ENCODE measurements at places on chromosomes 6 and 20. TPM values are rescaled to one million over a fixed set of nuclear protein-coding genes. Genes with fewer than 3 reads are reported as not detected.

DNA sequence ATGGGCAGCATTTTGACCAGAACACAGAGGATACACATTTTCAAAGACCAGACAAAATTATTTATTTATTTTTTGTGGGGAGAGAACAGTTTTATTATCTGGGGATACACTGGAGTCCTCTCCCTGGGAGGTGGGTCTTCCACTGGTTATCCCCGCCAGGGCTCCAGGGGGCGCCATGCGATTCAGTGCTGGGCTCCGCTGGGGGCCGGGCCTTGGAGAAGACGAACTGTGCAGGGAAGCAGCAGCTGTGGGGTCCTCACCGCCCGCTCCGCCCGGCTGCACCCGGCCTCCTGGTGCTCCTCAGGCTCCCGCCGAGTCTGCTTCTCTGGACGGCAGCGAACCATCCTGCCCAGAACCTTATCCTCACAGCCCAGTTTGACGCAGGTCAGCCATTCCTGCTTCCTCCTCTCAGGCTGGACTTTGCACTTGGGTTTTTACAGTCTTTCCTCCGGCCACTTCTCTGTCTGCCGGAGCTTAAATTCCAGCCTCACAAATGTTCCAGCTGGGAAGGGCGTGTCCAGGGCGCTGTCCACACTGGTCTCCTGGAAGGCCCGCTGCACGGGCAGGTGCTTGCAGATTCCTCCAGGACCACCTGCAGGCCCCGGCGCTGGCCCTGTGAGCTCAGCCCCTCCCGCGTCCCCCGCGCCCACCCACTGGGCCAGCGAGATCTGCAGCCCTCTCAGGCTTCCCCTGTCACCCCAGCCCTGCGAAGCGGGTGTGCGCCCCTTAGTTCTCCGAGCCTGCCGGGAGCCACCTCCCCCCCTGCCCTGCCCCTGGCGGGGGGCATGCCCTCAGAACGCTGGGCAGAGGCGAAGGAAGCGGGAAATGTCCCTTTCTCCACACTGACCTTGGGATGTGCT, 1830.0 kb upstream of the DEFB115 start:
- no peak overlapping the region for H3K27ac ChIP-seq
- no peak overlapping the region for H3K4me3 ChIP-seq
- no peak for DNase-seq
- H3K36me3 ChIP-seq = no peaks in the 10 kb centered on the region
- H3K27me3 ChIP-seq = no peaks in the 10 kb centered on the region
- H3K4me1 ChIP-seq = no peaks in the 10 kb centered on the region

- no peaks in the 10 kb centered on the region for H3K36me3 ChIP-seq
- no peak for DNase-seq
- H3K4me1 ChIP-seq = no peaks in the 10 kb centered on the region
- H3K4me3 ChIP-seq = no peak overlapping the region
- H3K27me3 ChIP-seq = no peaks in the 10 kb centered on the region
Observed at GRCh38 chr6:34521463-34522285, 34.5 kb downstream of the SPDEF start.

The DZANK1 gene
- total RNA-seq = 2.6 TPM

DNA sequence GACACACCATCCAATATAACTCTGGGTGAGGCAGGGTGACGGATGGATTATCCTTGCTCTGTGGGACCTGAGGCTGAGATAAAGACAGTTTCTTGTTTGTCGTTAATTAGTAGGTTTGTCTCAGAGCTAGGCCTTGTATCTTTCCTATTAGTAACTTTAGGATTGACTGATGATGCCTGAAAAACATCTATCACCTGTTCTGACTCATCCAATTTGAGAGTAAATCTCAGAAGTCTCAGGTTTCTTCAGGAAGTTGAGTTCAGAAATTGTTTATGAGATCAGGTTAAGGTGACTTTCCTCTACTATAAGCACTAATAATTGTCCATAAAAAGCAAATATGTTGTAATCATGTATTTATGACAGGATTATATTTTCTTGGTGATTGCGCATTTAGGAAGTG, 129.5 kb upstream of the SUPT3H start:
- peak overlapping the region; percentile 94 for H3K27ac ChIP-seq
- DNase-seq = peak; percentile 74
- peaks cover 14% of the 10 kb centered on the region for H3K36me3 ChIP-seq
- no peaks in the 10 kb centered on the region for H3K27me3 ChIP-seq

GRCh38 chr20:34022151-34022838, 28.6 kb downstream of the RALY start:
- H3K4me1 ChIP-seq = 0 out of 2 replicates have a peak, but pooled peaks cover 8% of the 10 kb centered on the region
- DNase-seq = peak; percentile 57
- no peak overlapping the region for H3K27ac ChIP-seq
- peaks cover 4% of the 10 kb centered on the region for H3K36me3 ChIP-seq

DNA sequence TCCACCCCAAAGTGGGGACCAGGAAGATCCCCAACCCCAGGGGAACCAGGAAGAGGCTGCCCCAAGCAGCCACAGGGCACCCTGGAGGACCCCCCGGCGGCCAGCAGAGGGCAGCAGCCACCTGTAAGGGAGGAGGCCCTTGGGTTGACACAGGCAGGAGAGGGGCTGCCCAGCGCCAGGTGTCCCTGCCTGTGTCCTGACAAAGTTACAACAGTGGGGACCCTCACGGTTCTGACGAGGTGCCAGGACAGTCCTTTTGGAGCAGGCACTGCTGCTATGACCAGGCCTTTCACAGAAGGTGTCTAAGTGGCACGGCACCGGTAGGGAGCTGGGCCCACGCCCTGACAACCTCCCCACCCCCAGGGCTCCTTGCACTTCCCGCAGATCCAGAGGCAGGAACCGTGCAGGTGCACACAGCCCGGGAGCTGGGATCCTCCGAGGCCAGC, 176.7 kb downstream of the BMP7 start:
- no peak overlapping the region for H3K27ac ChIP-seq
- no peaks in the 10 kb centered on the region for H3K4me1 ChIP-seq
- peaks cover 17% of the 10 kb centered on the region for H3K27me3 ChIP-seq
- no peaks in the 10 kb centered on the region for H3K36me3 ChIP-seq
- peak; percentile 83 for DNase-seq

DNA sequence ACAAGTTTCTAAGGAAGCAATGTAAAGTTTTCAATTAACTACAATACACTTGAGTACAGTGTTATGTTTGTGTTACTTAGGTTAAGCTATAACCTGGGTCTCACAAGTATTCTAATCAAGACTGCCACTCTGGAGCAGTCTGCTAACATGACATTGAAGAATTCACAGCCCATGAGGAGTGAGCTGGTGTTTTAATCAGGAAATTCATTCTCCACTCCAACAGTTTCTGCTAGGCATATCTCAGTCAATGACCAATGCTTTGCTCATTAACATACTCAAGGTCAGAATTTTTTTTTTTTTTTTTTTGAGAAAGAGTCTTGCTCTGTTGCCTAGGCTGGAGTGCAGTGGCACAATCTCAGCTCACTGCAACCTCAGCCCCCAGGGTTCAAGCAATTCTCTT, 59.6 kb upstream of the SAMHD1 start:
- H3K4me1 ChIP-seq = no peaks in the 10 kb centered on the region
- no peak overlapping the region for H3K27ac ChIP-seq
- no peak for DNase-seq
- no peaks in the 10 kb centered on the region for H3K27me3 ChIP-seq
- no peak overlapping the region for H3K4me3 ChIP-seq

DNA sequence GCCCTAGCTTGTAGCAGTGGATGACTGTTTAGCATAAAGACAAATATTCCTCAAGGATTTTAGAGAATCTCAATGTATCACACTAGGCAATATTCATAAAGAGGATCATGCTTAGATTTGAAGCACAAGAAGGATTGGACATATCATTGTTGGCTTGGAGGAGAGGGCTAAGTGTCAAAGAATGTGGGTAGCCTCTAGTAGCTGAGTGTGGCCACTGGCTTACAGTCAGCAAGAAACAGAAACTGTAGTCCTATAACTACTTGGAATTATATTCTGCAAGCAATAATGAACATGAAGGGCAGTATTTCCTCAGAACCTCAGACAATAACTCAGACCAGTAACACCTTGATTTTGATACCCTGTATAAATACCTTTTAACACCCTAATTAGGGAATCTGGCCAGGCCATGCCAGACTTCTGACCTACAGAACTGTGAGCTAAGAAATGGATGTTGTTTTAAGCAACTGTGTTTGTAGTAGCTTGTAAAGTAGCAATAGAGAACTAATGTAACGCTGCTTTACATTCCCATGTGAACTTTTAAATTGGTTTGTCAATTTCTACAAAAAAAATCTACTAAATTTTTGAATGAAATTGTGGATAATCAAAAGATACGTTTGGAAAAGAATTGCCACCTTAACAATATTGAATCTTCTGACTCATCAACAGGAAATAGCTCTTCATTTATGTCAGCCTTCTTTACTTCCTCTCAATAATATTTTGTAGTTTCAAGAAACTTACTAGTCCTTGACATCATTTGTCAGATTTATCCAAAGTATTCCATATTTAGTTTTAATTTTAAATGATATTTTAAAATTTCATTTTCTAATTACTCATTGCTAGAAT, 65.2 kb upstream of the RSPO3 start:
- no peaks in the 10 kb centered on the region for H3K4me1 ChIP-seq
- no peak overlapping the region for H3K27ac ChIP-seq
- H3K4me3 ChIP-seq = no peak overlapping the region
- no peaks in the 10 kb centered on the region for H3K36me3 ChIP-seq
- no peak for DNase-seq

The MCCD1 gene
- not detected for total RNA-seq

DNA sequence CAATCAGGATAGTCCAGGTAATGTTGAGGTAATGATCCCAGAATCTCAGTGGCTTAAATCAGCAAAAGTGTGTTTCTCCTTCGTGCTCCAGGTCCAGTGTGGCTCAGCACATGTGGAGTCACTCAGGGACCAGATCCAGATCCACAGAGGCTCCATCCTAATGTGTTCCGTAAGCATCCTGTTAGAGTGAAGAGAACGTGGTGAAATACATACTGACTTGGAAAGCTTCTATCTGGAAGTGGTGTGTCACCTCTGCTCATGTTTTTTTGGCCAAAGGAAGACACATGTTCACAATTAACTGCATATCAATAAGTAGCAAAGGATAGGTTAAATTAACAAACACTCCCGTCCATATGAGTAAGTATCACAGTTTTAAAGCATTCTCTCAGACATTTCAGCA, 26.8 kb upstream of the PREP start:
- DNase-seq = no peak
- H3K36me3 ChIP-seq = no peaks in the 10 kb centered on the region
- H3K27ac ChIP-seq = no peak overlapping the region
- no peak overlapping the region for H3K4me3 ChIP-seq

DNA sequence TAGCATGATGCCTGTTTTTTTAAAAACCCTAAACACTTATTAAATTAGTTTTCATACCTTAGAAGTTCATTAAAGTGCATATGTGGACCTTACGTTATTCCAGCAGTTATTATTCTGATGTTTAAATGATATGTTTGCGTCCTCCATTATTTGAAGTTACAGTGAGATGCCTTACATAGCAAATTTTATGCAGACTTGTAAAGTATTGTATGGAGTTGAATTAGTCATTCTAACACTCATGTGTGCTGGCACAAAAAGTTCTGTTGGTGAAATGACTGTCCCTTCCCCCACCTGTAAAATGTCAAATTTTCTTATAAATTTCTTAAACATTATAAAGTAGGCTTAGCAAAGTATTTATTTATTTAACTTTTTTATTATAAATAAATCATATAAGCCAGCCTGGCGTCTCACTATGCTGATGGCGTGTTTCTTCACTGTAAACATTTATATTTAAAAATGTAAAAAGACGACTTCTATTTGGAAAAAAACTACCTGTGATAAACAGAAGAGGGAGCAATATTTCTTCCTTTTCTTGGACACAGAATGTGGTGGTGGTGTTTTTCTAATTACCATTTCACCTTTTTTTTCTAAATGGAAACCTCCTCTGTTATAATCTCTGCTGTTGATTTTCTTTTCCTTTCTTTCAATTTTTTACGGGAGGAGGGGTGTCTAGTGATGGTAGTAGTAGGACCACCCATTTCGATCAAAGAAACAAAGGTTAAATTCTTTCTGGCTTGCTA, 155.4 kb downstream of the RFPL4B start:
- H3K4me1 ChIP-seq = no peaks in the 10 kb centered on the region
- H3K36me3 ChIP-seq = no peaks in the 10 kb centered on the region

The OXT gene
- not detected for total RNA-seq

DNA sequence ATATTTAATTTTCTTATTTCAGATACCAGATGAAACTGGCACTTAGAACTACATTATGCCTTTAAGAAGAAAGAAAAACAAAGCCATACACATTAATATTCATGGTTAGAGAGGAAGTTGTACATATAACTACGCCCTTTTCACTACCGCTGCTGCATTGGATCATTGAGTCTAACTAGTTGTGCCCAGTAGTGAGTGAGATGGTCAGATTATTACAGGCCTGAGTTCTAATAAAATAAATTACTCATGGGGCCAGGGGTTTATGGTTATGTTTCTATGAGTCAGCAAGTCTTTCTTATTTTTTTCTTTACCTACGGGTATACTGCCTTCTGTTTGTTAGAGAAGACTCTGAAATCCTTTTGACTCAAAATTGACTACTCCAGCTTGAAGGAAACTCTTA, 11.5 kb downstream of the RIOK1 start:
- no peak overlapping the region for H3K4me3 ChIP-seq
- H3K27me3 ChIP-seq = no peaks in the 10 kb centered on the region
- peak; percentile 86 for DNase-seq
- H3K4me1 ChIP-seq = peaks cover 16% of the 10 kb centered on the region

The OLIG3 gene
- total RNA-seq = not detected

The TSBP1 gene
- not detected for total RNA-seq

DNA sequence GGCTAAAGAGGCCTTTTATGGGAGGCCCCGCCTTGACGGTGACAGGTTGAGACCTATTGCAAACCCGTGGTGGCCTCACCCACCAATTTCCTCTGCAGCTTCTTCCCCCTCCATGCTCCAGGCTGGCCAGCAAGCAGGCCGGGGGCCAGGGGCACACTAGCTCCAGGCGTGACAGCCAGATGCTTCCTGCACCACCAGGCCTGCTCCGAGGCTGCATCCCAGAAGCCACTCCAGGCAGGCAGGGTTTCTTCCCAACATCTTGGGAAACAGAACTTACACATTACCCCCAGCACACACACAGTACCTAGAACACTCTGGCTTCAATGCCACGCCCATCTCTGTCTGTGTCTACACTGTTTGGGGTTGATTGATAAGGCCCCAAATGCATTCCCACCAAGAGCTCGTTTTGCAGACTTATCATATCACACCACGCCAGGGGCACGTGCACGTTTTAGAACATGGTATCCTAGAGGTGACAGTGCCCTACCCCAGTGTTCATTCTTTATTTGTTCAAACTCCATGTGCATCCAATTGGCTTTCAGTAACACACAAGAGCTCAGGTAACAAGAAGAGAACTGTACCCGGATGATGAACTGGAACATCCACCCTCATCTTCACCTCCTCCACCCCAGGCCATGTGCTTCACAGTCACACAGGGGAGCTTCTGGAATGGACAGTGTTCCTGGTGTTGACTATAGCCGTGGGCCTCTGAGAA, 221.4 kb upstream of the RREB1 start:
- H3K36me3 ChIP-seq = no peaks in the 10 kb centered on the region
- DNase-seq = no peak
- no peak overlapping the region for H3K27ac ChIP-seq
- H3K4me3 ChIP-seq = no peak overlapping the region

The KCNK5 gene
- total RNA-seq = 3.5 TPM

DNA sequence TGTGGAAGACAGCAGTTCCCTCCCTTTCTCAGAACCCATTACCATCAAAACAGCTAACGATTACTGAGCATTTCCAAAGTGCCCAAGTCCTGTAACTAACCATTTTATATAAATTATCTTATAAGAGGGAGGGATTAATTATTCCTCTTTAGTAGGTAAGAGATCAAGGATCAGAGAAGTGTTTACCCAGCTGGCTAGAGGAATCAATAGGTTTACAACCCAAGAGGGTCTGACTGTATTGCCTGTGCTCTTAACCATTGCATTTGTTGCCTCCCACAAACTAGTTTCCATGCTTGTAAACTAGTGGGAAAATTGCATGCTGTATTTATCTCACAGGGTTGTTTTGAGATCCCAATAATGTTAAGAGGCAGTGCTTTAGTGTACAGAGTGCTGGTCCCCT, 3.7 kb upstream of the DBNDD2 start:
- peaks cover 8% of the 10 kb centered on the region for H3K4me1 ChIP-seq
- no peaks in the 10 kb centered on the region for H3K27me3 ChIP-seq
- no peak overlapping the region for H3K27ac ChIP-seq

The LBP gene
- total RNA-seq = not detected

Measured in PC-3 (cell line).